ENCODE measurements at places on chromosomes 1 and 21.

- peak; percentile 38 for DNase-seq
Observed at GRCh38 chr1:117600966-117601365, 4.9 kb upstream of the TENT5C start.

DNA sequence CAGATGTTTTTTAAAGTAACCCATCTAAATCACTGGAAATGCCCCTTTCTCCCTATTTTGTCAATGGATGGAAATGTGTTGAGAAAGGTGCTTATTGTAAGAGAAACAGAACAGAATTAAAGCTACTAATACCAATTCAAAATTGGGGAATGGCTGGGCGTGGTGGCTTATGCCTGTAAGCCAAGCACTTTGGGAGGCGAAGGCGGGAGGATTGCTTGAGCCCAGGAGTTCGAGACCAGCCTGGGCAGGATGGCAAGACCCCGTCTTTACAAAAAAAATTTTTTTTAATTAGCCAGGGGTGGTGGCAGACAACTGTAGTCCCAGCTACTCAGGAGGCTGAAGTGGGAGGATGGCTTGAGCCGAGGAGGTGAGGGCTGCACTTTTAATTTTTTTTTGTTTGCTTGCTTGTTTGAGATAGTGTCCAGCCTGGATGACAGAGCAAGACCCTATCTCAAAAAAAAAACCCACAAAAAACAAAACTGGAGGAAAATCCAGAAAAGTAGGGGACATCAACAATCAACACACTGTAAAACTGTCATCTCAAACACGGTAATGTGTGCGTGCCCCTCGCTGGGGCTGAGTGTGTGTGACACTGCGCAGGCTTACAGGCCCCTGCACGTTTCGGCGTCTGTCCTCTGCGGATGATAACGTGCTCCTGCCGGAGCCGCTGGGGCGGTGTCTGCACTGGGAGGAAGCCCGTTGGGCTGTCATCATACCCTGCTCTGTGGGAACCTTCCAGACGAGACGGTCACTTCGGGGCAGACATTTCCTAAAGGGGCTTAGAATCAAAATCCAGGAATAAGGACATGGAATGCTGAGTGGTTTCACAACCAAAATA is 11.6 kb upstream of the POFUT2 start:
- peak; percentile 45 for DNase-seq

- no peak for DNase-seq
Observed at GRCh38 chr1:113396585-113396984, 6.3 kb downstream of the MAGI3 start.

- no peak for DNase-seq
Observed at GRCh38 chr1:212955961-212956620, 5.8 kb downstream of the VASH2 start.

- no peak for DNase-seq
Observed at GRCh38 chr1:182595641-182596240, 6.7 kb upstream of the RNASEL start.

- DNase-seq: no peak
Observed at GRCh38 chr1:2496087-2496622, 20.1 kb downstream of the PLCH2 start.

DNA sequence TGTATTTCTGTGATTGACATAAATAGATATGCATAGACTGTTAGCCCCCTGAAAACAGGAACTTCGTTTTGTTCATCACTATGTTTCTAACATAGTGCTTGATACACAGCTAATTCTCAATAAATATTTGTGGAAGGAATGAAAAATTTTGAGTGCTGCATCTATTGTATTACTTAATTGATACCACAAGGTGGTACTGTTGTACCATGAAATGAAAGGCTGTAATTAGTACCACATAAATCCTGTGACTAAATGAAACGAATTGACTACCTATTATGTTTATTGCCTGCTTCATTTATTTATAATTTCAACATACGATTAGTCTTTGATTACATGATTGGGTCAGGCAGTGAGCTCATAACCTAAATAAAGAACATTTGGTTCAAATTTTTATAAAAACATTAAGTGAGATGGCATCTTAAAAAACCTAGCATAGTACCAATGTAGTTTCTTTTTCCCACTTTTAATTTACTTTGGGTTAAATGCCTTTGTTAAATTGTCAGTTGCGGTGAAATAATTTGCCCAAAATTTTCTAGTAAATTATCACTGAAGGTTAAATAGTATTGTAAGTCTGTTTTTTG is 15.0 kb upstream of the TGFB2 start:
- no peak for DNase-seq

GRCh38 chr1:94553323-94553730 is 11.8 kb upstream of the F3 start:
- no peak for DNase-seq

DNA sequence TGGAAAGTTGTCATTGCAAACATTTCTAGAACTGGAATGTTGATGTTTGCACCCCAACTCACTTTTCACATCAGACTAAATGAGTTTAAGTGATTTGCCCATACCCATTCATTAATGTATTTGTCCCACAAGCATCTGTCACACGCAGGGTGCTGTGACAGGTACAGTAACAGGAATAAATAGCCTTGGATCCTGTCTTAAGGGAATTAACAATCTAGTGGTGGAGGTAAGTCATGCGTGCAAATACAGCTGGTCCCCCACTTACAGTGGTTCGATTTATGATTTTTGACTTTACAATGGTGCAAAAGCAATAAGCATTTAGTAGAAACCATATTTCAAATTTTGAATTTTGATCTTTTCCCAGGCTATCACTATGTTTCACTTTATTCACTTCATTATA is 17.5 kb upstream of the PRDM2 start:
- no peak for DNase-seq

GRCh38 chr1:46538147-46538546 is 13.3 kb downstream of the KNCN start:
- no peak for DNase-seq

GRCh38 chr1:10599194-10599861 is 124.6 kb downstream of the PEX14 start:
- no peak for DNase-seq

- no peak for DNase-seq
Observed at GRCh38 chr21:42002421-42002958, 7.7 kb downstream of the ZBTB21 start.

GRCh38 chr1:25103164-25103795 is 129.0 kb downstream of the SYF2 start:
- no peak for DNase-seq

GRCh38 chr1:74091371-74091770 is 106.6 kb downstream of the LRRIQ3 start:
- no peak for DNase-seq

All from suprapubic skin (tissue), 4 donors.